Activated CD4-positive, alpha-beta T cell treated with anti-CD3 and anti-CD28 coated beads for 24 hours (primary cell): ENCODE measurements at places on chromosomes 5 and 9.

- no peak for DNase-seq
Observed at GRCh38 chr9:18106006-18106560, 367.9 kb upstream of the ADAMTSL1 start.

DNA sequence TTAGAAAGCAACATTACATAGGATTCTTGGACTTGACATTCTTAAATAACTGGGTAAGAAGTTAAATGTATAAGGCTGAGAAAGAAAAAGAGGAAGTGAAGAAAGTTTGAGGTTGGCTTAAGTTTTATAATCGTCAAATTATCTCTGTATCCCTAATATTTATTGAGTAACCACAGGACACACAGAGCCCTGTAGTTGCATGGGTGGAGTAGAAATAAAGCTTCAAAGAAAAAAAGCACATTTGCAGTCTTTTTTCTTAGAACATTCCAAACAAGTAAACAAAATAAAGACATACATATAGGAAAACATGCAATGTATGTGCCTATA, 137.0 kb downstream of the CCDC192 start:
- no peak for DNase-seq

DNA sequence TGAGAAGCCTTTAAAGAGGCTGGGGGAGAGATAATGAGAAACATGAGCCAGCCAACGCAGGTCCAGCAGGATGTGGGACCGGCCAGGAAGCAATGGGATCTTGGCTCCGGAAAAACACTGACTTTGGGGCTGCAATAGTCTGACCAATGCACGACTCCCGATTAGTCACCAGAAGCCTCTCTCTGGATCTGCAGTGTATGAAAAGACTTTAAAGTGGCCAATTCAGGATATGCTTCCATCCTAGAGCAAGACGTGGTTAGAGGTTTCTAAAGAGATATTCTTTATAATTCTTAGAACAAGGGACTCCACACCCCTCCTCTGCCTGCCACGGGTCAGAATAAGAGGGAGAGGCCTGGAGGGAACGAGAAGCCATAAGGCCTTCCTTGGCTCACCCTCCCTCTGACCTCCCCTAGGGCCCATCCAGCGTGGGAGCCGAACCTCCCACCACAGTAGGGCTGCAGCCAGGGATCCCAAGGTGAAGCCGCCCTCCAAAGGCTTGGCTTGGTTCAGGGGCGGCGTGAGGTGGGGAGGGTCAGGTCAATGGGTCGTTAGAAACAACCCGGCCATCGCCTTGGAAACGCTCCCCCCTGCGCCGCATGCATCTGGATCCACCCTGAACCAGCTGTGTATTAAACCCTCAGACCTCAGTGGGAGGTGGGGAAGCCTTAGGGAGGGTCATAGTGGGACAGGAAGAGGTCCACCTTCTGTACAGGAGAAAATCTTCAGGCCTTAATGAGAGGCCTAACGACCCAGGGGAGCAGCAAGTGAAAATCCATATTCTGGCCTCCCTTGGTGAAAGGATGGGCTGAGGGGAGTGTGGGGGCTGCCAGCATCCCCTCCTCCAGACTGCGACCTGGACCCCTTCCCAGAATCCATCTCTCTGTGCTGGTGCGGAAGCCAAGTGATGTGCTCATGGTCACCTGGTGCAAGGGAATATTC, 11.1 kb downstream of the FGF1 start:
- DNase-seq: no peak

DNA sequence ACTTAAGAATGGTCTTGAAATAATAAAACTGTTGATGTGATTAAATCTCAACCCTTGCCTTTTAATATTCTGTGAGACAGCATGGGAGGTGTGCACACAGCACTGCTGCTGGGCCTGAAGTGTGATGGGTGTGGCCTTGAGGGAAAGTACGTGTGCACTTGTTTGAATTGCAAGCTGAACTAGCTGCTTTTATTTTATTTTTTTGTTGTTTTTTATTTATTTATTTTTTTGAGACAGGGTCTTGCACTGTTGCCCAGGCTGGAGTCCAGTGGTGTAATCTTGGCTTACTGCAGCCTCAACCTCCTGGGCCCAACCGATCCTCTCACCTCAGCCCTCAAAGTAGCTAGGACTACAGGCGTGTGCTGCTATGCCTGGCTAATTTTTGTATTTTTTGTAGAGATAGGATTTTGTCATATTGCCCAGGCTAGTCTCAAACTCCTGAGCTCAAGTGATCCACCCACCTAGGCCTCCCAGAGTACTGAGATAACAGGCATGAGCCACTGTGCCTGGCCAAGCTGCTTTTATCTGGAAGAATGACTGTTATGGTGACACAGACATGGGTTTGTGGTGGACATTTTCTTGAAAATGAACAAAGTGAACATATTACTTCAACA, 58.9 kb downstream of the GPR107 start:
- no peak for DNase-seq

DNA sequence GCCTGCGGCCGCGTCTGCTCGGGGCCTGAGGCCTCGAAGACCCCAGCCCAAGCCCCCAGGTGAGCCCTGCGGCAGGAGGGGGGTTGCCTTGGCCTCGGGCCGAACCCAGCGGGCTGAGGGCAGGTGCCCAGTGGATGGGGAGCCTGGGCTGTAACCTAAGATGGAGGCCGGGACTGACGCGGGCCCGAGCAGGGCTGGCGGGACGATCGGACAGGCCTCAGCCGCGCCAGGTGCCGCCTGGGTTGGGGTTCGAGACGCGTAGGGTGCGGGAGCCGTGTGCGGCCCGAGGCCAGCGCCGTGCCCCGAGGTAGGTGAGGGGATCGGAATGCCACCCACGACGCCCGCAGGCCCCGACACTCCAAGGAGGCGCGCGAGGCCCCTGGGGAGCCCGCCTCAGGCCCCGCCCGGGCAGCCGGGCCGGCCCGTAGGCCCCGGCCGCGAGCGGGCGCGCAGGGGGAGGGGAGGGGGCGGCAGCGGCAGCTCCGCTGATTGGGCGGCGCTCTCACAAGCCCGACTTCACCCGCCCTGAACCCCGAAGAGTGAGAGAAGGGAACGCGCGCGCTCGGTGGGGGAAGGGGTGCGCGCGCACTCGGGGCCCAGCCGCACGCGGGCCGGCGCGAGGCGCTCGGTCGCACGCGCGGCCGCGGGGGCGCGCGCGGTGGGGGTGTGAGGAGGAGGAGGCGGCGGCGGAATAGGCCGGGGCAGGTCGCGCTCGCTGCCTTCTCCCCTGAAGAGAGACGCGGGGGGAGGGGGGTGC, at the start of gene NSD1:
Gene NSD1, plus strand, starts transcription at position 678 of the 757 bp plus-strand sequence. CDS start 1,331 bp downstream, outside the sequence.
- DNase-seq: peak; percentile 84

- DNase-seq: no peak
Observed at GRCh38 chr5:16544607-16545374, 72.0 kb downstream of the RETREG1 start.

DNA sequence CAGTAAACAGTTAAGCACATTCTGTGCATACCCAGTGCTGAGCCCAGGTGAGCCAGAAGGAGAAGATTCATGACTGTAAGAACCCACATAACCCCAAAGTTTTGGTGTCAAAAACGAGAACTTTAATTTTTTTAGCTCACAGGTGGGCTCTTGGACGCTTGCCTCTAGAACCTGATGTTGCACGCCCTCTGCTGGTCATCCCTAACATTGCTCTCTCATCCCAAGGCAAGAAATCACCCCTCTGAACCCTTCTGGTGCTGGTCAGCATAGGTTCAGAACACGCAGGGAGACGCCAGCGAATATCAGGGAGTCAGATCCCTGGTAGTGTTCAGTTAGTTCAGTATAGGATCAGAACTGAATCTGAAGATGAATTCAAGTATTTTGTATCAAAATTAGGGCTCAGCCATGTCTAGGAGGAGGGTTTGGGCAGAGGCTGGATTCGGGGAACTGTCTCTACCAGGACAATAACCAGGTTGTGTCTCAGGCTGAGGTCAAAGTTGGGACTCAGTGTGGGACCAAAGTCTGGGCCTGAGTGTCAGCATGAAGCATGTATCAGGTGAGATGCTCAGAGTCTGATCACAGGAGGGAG, 4.1 kb upstream of the DNAJB5 start:
- peak; percentile 49 for DNase-seq

GRCh38 chr5:40481241-40481640, 198.5 kb upstream of the PTGER4 start:
- DNase-seq: no peak

- DNase-seq: no peak
Observed at GRCh38 chr9:94772639-94773303, 46.3 kb downstream of the AOPEP start.

GRCh38 chr9:2767800-2768677, 50.7 kb downstream of the KCNV2 start:
- no peak for DNase-seq

DNA sequence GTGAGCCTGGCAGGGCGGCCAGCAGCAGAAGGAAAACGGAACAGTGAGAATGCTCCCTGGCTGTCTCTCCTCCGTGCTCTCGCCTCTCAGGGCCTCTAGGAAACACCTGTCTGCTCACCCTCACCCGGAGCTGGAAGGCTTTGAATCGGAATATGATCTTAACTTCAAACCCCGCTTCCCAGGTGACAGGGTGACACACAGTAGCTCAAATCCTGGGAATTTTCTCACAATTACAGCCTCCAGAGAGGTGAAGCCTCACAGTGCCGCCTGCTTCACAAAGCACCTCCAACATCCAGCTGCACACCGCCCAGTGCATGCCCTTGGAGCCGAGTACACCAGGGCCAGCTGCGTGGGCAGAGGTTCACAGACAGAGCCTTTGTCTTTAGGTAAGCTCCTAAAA, 12.5 kb downstream of the SEC16A start:
- no peak for DNase-seq

GRCh38 chr9:86713970-86714369, 233.3 kb downstream of the GAS1 start:
- DNase-seq: no peak

DNA sequence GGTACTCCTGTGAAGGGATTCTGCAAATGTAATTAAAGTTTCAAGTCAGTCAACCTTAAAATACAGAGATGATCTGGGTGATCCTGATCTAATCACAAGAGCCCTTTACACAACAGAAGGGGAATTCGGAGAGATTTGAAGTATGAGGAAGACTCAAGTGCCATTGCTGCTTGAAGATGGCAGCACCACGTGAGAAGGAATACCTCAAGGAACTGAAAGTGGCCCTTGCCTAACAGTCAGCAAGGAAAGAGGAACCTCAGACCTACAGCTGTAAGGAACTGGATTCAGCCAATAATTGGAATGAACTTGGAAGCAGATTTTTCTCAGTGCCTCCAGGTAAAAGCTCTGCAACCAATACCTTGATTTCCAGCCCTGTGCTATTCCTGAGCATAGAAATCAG, 87.4 kb downstream of the THBS4 start:
- DNase-seq: no peak

- DNase-seq: no peak
Observed at GRCh38 chr9:137771580-137771979, 106.0 kb upstream of the CACNA1B start.

GRCh38 chr9:86983620-86984259, 36.4 kb upstream of the GAS1 start:
- no peak for DNase-seq

GRCh38 chr9:6757456-6758247, at the start of gene KDM4C:
TSS of gene KDM4C (plus strand) at chr9:6757973. CDS start at chr9:6792989, 35,016 bp downstream.
- peak; percentile 81 for DNase-seq

DNA sequence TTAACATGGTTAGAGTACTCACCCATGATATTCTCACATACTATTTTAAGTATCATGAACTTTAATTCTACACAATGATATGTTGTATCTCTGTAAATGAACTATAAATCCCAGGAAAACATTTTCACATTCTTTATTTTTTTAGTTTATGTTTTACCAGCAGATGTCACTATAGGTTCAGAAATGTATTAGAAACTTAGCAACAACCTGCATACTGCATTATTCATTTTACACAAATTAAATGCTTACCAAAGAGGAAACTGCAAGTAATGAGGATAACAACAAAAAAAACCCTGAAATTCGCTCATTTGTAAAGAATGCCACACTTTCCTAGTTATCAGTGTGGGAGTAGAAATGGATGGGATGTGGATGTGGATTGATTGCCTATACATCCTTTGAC, 217.5 kb upstream of the OTULINL start:
- no peak for DNase-seq

GRCh38 chr5:148209151-148209770, 6.4 kb downstream of the SPINK6 start:
- DNase-seq: no peak

DNA sequence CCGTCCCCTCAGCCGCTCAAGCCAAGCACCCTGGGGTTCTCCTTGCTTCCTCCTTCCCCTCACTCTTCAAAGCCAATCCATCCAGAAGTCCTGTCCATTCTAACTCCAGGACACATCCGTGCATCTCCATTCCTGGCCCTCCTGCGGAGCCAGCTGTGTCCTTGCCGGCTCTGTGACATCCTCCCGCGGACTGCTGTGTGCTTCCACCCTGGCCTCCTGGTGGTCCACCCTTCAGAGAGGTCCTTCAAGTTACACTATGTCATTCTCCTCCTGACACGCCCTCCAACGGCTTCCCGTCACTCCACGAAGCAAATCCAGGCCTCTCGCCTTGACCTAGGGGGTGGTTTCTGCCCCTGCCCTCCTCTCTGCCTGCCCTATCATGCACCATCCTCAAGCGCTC, 13.0 kb upstream of the SCGB3A1 start:
- DNase-seq: no peak

- no peak for DNase-seq
Observed at GRCh38 chr5:142613271-142613671, 72.6 kb downstream of the FGF1 start.
